ENCODE measurements at places on chromosomes 12 and 14.
A peak's percentile ranks its signal among the peaks of the same experiment; 100 is the strongest.

DNA sequence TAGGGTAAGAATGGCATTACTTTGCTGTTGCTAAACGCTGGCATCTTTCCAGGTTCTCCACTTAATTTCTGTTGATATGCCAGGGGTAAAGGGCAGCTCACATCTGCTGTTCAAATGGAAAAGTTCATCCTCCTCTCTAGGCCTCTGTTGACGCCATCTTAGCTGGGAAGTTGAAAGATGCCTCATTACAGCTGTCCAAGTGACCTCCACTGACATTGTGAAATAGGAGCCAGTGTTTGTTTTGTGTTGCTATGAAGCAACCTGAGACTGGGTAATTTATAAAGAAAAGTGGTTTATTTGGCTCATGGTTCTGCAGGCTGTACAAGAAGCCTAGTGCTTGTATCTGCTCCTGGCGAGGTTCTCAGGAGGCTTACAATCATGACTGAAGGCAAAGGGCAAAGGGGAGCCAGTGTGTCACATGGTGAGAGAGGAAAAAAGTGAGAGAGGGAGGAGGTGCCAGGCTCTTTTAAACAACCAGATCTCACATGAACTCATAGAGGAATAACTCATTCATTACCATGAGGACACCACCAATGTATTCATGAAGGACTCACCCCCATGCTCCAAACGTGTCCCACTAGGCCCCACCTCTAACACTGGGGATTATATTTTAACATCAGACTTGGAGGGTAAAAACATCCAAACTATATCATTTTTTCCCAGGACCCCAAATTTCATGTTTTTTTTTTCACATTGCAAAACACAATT lies 3.2 kb upstream of the ADAM21 start:
- no peak for DNase-seq

- no peak for DNase-seq
Observed at GRCh38 chr14:73465823-73466532, 7.6 kb upstream of the NUMB start.

GRCh38 chr12:74602881-74603672 lies 65.4 kb downstream of the ATXN7L3B start:
- no peak for DNase-seq

DNA sequence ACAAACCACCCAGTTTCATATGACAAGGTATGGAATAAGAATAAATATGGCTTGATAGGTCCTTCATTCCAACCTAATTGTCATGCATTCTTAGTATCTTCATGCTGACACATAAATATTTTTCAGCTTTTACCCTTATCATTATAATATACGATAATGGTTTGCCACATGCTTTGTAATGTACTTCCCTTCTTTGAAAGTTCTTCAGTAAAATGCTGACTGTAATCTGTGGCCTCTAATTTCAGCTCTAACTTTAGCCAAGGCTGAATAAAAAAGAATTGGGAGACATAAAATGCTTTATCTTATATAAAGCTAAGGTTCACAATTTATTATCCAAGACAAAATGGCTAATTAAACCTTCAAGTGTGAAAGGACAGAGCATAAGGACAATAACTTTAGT lies 2.6 kb upstream of the MAP4K5 start:
- no peak for DNase-seq

DNA sequence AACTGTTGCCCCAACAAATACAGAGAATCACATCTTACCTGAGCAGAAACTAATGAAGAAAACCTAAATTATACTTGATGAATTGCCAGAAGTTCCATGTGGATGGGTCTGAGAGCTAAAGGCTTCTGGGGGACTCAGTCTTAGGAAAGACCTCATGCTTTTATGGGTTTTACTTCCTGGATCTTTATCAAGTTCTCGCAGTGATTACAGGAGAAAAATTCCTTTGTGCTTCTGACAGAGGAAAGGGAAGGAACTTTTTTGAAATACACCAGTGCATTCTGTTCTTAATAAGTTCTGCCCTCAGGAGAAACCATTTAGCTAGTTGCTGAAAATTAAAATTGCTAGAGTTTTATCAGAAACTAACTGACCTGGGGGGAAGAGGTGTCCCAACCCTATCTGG lies 203.9 kb upstream of the KITLG start:
- no peak for DNase-seq

DNA sequence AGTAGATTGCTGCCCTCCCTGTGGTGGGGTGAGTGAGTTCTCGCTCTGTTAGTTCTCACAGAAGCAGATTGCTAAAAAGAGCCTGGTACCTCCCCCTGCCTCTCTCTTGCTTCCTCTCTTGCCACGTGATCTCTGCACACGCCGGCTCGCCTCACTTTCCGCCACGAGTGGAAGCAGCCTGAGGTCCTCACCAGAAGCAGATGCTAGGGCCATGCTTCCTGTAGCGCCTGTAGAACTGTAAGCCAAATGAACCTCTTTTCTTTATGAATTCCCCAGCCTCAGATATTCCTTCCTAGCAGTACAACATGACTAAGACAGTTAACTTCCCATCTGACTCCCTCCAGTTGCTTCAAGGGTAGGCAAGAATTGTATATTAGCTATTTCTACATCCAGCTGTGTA lies 76.2 kb downstream of the ETV6 start:
- DNase-seq: no peak

DNA sequence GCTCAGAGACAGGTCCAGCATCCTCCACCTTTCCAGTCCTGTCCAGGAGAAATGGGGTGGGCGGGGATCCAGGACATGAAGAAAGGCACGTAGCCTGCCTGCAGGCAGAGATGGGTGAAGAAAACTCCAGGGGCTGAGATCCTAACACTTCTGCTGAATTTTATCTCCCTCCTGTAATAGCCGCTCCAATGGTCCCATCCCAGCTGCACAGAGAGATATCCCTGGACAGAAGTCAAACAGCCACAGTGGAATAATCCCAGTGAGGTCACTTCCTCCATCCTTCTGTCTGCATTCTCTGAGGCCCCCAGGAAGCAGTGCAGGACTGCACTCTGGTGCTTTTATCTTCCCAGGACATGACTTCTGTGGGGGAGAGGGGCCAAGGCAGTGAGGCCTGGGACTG lies 26.3 kb downstream of the KRT18 start:
- DNase-seq: no peak

- no peak for DNase-seq
Observed at GRCh38 chr12:89181271-89181920, 170.9 kb downstream of the DUSP6 start.

DNA sequence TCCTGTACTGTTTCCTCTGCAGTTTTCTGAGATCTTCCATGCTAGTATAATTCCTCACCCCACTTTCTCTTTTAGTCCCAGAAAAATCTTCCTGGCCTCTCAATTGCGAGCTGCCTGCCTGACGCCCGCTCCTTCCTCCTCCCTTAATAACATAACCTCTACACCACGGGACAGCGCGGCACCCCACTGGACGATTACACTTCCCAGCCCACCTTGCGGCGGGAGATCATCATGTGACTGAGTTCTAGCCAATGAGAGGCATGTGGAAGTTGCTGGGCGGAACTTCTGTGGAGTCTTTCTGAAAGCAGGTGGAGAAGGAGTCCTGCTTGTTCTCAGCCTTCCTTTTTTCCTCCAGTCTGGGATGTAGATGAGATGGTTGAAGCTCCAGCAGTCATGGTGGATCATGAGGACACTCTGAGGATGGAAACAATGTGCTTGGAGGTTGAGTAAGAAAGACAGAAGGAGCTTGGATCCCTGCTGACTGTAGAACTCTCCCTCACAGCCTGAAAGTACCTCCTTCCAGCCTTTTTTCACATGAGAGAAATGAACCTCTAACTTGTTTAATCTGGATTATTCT lies 133.6 kb upstream of the VRK1 start:
- no peak for DNase-seq

DNA sequence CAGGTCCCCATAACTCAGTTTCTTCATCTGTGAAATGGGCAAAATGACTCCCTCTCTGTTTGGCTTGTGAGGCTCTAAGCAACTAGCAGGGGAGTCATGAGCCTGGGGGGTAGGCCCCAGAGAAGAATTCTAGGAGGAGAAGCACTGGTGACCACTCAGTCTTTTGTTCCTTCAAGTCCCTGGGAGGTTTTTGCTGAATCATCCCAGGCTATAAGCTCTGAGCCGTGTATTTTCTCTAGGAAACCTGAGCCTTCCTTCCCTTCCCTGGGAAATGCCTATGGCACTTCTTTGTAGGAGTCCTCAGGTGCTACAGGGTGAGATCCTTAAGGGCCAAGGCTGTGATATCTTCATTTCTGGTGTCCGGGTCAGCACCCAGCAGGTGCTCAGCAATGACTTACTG lies 4.5 kb downstream of the RPH3A start:
- no peak for DNase-seq

DNA sequence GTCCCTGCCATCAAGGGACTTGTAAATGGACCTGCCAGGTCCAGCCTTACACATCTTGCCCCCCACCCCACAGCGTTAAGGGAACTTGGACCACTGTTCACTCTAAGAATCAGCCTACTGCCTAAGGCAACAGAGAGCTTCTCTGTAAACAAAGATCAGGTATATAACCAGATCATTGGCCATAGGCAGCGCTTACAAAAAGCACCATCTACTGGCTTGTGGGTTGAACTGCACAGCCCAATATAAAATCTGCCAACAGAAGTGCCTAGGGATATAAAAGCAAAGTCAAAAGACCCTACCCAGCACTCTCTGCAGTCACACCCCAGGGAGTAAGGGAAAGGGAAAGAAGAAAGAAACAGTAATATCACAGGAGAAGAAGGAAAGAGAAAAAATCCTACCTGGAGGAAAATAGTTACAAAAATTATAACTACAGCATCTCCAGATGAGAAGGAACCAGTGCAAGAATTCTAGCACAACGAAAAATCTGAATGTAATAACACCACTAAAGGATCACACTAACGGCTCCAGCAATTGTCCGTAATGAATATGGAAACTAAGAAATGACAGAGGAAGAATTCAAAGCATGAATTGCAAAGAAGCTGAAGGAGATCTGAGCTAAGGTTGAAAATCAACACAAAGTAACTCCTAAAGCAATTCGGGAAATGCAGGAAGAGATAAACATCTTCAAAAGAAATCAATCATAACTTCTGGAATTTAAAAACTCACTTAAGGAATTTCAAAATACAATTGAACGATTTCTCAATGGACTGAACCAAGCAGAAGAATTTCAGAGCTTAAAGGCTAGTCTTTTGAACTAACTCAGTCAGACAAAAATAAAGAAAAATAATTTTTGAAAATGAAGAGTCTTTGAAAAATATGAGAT lies 95.2 kb upstream of the PCED1B start:
- peak; percentile 66 for DNase-seq

GRCh38 chr12:88469154-88469553 lies 111.1 kb downstream of the KITLG start:
- no peak for DNase-seq

Measured in NCI-H1105 treated with DMSO at 0.1 percent for 48 hours (cell line).